Activated naive CD8-positive, alpha-beta T cell treated with anti-CD3 and anti-CD28 coated beads, Interleukin-2, amount 50 U/mL, for 16 hours (primary cell): ENCODE measurements at places on chromosomes 11 and 22.

DNA sequence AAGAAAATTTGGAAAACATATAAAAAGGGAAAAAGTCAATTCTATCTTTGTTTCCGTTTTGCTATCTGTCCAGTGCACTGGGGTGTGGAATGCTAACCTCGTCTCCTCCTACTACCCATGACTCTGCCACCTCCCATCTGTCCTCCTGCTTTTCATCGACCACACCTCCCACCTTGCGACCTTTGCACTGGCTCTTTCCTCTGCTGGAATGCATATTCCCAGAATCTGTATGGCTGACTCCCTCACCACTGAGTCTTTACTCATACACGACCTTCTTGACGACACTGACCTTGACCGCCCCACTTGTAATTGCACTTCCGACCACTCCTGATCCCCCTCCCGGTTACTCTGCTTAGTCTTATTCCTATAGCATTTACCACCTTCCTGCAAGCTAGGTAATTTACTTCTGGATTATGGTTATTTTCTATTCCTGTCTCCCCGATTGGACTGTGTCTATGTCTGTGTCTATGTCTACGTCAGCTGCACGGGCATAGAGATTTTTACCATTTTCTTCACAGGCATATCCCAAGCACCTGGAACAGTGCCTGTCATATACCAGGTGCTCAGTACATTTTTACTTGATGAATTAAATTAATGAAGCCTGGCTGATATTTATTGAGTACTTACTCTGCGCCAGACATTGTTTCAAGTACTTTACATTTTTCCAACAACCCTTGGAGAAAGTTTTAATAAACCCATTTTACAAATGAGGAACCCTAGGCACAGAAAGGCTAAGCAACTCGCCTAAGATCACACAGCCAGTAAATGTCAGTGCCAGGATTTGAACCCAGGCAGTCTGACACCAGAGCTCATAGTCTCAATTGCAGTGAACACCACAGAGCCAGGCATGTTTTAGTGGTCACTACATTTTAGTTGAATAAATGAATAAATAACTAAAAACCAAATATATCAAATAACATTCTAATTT is 89.3 kb upstream of the SLC22A12 start:
- no peak for DNase-seq

DNA sequence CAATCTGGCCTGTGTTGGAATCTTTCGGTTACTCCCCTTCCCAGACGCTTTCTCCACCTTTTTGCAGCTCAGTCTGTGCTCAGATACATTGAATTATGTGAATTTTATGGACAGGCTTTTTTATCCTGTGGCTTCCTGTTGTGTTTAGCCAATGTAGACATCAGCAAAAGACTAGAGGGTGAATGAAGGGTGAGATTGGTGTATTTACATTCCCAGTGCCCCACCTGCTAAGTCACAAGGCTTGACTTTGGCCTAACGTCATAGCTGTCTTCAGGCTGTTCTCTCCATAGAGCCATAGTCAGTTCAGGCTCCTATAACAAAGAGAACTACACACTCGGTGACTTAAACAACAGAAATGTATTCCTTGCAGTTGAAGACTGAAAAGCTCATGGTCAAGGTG is 97.5 kb upstream of the FSHB start:
- DNase-seq = no peak

DNA sequence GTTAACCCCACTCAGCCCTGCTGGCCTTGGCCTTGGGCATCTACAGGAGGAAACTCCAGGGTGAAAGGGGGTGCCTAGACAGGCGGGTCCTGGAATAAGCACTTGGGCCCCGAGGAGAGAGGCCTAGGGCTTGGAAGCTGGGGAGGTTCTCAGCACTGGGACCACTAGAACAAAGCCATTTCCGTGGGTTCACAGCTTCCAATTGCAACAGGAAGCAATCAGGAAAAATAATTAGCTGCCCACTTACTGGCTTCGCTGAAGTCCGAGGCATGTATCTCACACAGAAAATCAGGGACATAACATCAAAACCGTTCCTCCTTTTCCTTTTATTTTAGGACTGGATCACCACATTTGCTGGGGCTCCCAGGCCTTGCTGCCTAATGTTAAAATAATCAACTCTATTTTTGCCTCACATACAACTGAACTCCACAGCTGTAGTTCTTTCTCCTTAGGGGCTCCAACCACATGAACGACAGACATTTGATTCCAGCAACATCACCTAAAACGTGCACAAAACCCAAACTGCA is 161.1 kb upstream of the GRK3 start:
- DNase-seq = no peak

- no peak for DNase-seq
Measured at GRCh38 chr22:43535336-43535735, 123.5 kb downstream of the MPPED1 start.

- no peak for DNase-seq
Measured at GRCh38 chr22:22702237-22703202, 58.1 kb downstream of the GGTLC2 start.

- DNase-seq = no peak
Measured at GRCh38 chr11:18697576-18697975, 1.0 kb upstream of the TMEM86A start.

DNA sequence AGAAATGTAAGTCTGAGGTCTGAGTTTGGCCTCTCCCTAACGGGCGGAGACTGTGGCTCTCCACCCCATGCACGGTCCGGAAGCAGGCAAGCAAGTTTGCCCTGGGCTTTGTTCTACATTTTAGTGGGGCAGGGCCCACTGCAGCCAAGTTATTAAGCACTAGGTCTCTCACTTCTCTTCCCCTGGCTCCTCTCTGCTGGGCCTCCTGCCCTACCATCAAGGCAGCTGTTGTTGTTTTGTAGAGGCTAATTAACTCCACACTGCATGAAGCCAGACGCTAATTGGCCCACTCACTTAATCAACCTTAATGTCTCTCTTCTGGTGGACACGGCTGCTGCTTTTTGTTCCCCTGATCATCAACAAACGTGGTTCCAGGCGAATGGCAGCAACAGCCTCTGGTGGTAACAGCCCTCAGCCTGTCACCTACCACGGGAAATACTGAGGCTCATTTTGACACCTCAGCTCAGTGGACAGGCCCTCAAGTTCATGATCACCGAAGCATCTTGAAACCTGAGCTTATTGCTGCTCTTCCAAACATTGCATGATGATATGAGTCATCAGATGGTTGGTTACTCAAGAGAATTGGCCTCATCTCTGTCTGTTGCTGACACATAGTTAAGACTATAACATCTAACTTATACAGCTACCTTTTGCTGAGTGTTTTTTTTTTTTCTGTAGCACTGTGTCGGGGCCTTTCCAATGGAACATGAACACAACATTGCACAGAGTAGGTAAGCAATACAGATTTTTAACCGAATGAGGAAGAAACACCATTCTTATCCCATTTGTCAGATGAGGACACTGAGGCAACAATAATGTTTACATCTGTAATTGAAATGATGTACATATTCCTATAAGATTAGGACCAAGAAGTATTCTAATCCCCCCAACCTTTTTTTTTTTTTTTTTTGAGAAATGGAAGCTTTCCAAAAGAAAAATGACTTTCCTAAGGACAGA is 20.8 kb upstream of the LMO2 start:
- DNase-seq = no peak

DNA sequence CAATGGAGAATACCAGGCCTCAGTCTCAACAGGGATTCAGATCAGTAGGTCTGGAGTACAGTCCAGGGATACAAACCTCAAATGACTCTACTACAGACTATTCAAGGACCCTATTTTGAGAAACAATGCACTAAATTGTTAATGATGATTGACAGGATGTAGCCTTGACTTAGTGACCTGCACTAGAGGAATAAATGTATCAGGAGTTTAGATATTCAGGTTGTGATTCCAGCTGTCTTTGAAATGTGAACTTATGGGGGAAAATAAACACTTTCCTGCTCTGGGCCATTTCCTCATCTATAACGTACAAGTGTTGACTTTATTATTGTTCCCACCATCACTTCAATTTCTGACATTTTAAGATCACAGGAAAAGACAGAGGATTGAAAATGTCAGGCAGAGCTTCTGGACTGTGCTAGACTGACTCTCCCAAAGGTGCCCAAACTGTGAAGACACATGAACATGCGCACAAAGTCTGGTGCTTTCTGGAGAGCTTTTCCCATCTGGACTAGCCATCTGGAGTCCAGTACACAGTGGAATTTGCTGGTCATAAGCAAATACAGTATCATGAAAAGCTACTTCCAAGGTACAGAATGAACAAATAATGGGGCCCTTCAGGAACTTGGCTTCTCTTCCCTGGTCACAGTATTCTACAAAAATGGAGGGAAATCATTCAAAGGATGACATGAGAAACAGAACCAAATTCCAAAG is 110.4 kb downstream of the USP35 start:
- DNase-seq = no peak

DNA sequence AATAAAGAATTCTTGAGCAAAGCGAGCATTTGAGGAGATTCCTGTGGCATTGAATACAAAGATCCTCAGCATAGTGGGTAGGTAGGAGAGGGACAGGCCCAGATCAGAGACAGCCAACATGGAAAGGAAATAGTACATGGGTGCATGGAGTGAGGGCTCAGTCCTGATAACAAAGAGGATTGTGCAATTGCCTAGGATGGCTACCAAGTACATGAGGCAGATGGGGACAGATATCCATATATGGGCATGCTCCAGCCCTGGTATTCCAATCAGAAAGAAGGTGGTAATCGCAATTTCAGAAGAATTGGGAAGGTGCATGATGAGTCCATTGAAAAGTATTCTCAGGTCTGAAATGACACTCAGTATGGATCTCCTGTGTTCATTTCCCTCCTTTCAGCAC is 8.6 kb downstream of the OR51T1 start:
- no peak for DNase-seq

GRCh38 chr11:576811-577610 is 741 bp downstream of the PHRF1 start:
- DNase-seq = no peak

- no peak for DNase-seq
Measured at GRCh38 chr11:104164028-104164520, at the start of gene PDGFD. Gene PDGFD, minus strand, starts transcription at chr11:104164147.

DNA sequence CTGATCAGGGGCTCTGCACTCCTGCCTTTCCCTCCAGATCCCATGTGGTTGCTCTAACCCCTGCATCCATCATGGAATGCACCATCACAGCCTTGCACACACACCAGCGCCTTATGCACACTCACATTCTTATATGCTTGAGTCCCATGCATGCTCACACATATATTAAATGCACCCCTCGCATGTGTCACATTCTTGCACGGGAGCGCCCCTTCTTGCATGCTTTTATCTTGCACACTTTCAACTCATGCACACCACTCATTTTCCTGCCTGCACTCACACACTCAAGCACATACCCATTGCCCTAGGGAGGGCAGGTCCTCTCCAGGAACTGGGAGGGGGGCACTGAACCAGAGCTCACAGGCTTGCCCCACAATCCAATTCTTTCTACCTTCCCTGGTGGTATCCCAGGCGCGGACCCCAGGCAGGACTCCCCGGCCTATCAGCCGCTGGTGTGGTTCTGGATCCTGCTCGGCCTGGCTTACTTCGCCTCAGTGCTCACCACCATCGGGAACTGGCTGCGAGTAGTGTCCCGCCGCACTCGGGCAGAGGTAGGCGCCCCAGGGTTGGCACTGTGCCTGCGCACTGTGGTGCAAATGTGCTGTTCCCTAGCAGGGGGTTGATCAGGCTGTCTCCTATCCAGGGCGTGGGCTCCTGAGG is 2.3 kb upstream of the CATSPERZ start:
- DNase-seq = no peak

DNA sequence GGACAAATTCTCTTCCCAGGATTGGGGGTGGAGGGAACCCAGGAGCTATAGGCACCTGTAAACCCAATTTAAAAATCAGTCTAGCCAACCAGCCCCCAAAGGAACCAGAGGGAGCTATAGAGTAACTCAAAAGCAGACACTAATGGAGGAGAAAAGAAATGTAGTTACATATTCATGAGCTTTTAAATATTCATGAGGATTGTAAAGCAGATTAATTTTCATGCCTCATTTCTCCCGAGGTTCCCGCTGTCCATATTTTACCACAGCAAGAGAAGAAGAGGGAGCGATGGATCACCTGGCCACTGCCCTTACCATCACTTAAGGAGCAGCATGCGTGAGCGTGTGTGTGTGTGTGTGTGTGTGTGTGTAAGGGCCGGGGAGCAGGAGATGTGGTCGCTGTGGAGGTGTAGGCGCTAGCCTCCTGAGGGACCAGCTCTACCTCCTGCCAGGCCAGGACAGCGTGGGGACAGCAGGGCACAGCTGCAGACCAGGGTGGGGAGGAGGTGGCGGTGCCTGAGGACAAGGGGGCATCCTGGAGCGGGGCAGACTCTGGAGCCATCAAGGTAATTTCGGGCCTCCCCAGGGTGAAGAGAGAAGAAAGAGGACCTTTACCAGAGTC is 100.7 kb upstream of the THY1 start:
- DNase-seq = no peak

DNA sequence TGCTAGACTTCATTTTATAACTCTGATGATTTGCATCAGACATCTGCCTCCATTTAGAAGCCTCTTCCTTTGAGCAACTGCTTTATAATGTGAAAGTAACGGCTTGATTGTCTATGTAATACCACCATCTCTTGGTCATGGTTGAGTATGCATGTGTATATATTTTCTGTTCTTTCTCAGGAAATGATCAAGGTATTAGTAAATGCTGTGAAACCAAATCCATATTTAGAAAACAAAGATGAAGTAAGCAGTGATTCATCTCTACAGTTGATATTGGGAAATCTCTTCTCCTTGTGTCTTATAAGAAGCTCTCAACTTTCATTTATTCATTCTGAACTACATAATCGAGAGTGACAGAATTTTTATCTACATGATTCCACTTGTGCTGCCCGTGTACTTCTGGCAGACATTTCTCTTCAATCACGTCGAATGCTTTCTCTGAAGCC is 104.6 kb upstream of the ANO3 start:
- no peak for DNase-seq

DNA sequence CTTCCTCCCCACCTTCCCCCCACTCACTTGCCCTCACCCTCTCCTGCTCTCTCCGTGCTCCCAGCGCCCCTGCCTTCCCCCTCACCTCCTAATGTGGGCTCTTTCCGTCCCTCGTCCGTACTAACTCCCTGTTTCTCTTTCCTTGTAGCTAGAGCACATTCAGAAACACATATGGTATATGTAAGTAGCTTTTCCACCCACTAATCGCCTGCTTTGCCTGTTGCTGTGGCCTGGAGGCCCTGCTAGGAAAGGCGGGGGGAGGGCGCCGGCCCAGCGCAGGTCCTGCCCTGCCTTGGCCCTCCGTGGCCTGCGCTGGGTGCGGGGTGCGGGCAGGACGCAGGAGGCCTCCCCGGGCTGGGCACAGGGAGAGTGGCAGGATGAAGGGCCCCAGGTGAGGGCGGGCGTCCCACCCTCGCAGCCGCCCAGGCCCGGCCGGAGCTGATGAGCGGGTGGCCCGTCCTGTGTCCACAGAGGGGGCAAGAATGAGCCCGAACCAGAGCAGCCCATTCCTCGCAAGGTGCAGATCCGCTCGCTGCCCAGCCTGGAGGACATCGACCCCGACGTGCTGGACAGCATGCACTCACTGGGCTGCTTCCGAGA is 41.7 kb downstream of the MOB2 start:
- no peak for DNase-seq

GRCh38 chr11:120400564-120401364 is 64.6 kb downstream of the ARHGEF12 start:
- DNase-seq = no peak
